ENCODE measurements at places on chromosomes 12 and 14. TPM values are rescaled to one million over a fixed set of nuclear protein-coding genes. Genes with fewer than 3 reads are reported as not detected.

Gene PCK2
- 3.1 TPM for total RNA-seq

Gene TRHDE
- total RNA-seq: 0.96 TPM

Gene IFNG-AS1
- 0.58 TPM for total RNA-seq

Gene PAWR
- 10.5 TPM for total RNA-seq

Gene PTCSC3
- not detected for total RNA-seq

Gene IL23A
- total RNA-seq: not detected

Gene LUM
- total RNA-seq: 115 TPM

Gene JDP2
- 21.9 TPM for total RNA-seq

Measured in left ventricle myocardium inferior (tissue), 1 donor.